OCI-M1 (cell line): ENCODE measurements at places on chromosomes 3 and 15.

GRCh38 chr3:171879472-171879871 lies 36.3 kb downstream of the TMEM212 start:
- DNase-seq, result no peak

DNA sequence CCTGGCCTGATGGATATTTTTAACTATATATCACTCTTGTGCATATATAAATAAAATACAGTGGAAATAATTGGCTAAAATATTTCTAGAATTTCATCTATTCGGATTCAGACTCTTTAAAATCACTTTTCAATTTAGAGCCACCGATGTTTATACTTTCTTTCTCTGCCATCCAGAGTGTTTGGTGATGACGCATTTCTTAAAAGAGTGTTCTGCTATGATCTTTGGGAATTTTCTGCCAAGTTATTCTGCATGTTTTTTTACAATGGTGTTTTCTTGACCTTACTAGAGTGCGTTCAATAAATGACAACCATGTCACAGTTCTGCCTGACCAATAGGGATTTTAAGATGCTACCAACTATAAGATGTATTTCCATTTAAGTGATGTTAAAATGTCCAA lies 30.2 kb downstream of the PPP2R3A start:
- no peak for DNase-seq

GRCh38 chr15:73867956-73868355 lies 5.4 kb upstream of the TBC1D21 start:
- DNase-seq, result no peak

DNA sequence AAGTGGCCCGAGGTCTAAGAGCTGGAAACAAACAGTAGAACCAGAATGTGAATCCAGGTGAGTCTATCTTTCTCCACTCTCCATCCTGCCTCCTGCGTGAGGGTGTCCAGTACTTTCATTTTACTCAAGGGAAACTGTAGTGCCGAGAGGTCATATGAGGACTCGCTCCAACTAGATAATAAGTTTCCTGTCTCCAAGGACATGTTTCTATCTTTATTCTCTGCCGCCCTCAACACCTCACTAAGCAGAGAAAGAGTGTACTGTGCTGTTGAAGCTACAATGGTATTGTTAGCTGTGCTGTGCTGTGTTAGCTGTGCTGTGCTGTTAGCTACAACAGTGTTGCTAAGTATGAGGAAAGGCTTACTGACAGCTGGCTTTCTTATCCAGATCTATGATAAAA lies 137.9 kb upstream of the COL8A1 start:
- peak; percentile 6 for DNase-seq

DNA sequence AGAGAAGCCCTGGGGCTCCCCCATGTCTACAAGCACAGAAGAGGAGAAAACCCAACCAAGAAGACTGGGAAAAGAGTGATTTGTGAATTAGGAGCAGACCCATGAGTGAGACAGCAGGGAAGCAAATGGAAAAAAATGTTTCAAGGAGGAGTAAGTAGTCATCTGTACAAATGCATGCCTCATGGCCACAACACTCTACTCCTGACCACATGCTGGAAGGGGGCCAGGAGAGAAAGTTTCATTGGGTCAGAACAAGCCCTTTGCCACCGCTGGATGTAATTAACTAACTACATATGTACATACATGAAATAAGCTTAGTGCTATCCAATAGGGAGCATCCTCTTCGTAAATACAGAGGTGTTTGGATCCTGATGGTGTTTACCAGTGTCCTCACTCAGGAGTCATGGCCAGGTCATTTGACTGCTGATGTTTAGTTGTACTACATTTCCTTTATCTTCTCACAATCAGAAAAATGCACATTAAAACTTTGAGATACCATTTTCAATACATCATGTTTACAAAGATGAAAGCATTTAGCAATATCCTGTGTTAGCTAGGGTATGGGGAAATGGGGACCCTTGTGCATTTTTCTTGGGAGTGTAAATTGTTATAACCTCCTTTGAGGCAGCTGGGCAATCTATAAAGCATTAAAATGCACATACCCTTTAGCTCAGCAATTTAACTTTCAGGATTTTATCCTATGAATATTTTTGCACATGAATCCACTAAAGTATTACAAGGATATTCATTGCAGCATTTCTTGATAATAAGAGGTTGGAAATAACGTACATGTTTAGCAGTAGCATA lies 27.1 kb downstream of the CLRN1 start:
- no peak for DNase-seq

DNA sequence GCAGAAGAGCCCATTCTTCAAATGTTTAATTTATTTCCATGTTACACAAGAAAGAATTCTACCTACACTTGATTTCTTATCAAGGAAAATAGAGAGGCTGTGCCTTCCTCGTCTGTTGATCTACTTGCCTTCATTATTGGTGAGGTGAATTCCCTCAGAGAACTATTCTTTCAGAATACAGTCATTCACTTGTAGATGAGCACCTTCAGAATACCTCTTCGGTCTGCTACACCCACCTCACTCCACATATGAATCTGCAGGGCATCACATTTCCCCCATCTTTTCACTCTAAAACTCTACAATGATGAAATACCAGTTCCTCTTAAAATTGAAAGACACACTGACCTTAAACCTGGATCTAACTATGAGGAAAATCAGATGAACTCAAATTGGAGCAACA lies 43.0 kb downstream of the TAFA4 start:
- no peak for DNase-seq

- peak; percentile 78 for DNase-seq
Measured at GRCh38 chr3:115436767-115437301, 186.5 kb upstream of the GAP43 start.

DNA sequence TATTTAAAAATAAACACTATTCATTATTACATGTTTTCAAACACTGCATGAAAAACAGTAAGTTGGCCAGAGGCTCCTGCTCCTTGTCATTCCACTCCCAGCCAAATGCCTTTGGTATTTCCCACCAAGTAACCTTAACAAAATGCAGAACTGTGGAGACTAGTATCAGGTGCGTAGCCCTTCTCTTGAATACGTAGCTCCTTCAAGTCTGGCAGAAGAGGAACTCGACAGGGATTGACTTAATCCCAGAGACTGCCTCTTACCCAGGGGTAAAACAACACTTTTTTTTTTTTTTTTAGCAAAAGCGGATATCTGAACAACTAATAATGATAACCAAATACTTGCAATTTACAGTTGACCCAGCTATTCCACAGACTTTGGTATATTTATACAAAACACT lies 738 bp downstream of the COMMD2 start:
- DNase-seq, result peak; percentile 8

- DNase-seq, result no peak
Measured at GRCh38 chr15:70321172-70321819, 223.6 kb upstream of the TLE3 start.

- peak; percentile 45 for DNase-seq
Measured at GRCh38 chr3:120506828-120507774, 56.3 kb upstream of the FSTL1 start.

DNA sequence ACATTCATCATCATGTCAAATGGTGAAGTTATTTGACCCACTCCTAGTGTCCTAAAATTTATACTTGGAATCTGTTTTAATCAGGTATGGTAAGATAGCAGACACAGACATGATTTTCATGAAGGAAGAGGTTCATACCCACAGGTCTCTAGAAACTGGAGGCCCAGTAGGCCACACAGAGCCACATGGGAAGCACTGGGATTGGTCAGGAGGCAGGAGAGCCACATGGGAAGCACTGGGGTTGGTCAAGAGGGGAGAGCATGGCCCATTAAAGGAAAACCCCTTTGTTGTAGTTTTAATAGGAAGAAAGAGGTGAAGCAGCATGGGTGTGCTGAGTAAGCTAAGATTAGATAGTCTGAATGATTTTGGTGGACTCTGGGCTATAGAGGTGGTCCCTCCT lies 356.9 kb downstream of the MFSD1 start:
- DNase-seq, result no peak

GRCh38 chr3:53295410-53295809 lies 39.6 kb upstream of the TKT start:
- no peak for DNase-seq

GRCh38 chr15:101148881-101149664 lies 102.8 kb downstream of the CHSY1 start:
- DNase-seq, result peak; percentile 61

- DNase-seq, result no peak
Measured at GRCh38 chr3:10706156-10706739, 109.8 kb upstream of the SLC6A11 start.

- no peak for DNase-seq
Measured at GRCh38 chr3:99128235-99128634, 226.7 kb upstream of the DCBLD2 start.

- DNase-seq, result no peak
Measured at GRCh38 chr3:120306519-120307455, 21.8 kb upstream of the GPR156 start.

GRCh38 chr3:39108200-39108710 lies 775 bp downstream of the TTC21A start:
- DNase-seq, result no peak

DNA sequence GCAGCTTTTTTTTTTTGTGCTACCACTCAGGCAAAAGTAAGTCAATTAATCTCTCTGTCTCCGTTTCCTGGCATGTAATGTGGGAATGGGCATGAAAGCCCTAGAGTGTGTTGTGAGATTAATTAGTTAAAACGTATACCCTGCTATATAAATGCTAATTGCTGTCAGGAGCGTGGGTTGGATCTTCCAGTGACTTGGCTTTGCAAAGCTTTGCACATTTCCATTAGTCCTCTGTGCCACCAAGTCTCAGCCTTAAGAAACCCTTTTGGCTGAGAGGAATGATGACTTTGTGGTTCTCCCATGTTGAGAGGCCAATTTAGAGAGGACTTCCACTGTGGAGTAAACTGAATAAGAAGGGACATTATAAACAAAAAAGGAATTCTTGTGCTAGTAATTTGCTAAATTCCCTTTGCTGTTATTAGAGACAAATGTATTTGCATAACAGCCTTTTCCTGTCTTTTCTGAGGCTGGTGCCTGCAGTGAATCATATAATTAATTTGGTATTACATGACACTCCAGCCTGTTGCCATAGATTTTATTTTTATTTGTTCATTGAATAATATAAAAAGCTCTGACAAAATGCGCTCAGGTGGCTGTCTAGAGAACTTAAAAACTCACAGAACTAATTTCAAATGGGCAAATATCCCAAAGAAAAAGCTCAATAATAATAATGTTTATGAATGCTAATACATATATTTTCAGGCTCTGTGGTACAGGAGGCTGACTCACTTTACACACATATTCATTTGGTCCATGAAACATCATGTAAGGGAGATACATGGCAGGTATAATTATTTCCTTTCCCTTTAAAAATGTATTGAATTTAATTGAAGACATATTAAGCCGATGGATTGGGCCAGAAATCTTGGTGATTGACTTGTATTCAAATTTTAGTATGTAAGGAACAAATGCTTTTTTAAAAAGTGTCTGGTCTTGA lies 82.7 kb downstream of the IL1RAP start:
- no peak for DNase-seq

- DNase-seq, result peak; percentile 40
Measured at GRCh38 chr3:45546716-45547701, 47.5 kb upstream of the LIMD1 start.

- DNase-seq, result no peak
Measured at GRCh38 chr3:155519078-155519477, 225.6 kb upstream of the STRIT1 start.

DNA sequence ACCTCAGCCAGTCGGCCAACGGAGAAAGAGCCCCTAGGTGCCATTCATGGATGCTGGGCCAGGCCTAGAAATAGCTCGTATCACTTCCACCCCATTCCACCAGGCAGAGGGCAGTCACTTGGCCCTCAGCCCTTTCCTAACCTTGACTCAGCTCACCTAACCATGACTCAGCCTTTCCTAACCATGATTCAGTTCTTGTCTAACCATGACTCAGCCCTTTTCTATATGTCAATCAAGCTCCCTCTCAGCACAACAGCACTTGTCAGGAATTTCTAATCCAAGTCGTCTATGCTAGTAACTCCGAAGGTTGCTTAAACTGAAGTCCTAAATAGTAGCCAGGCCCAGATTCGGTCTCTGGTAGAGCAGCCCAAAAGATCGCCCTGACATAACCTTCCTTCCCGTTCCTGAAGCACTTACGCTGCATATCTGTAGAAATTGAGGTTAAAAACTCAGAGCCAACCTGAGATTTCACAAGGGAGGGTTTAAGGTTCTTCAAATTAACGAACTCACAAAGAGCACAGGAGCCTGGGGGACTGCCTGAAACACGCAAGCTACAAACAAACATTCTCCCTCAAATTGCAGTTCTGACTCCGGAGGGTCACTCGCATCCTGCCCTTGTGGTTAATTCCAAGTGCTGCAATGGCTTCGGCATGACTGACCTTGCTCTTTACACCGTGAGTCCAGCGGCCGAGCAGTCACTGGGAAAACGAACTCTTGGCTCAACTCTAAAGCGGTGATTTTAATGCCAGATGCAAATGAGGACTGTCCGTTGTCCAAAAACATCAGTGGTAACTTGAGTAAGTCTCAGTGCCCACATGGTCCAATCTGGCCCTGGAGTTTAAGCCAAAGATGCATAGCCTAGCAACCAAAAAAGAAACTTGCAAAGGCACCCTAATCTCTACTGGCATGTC lies 99.9 kb downstream of the ADAMTS17 start:
- peak; percentile 45 for DNase-seq

- DNase-seq, result no peak
Measured at GRCh38 chr15:69384626-69385598, 29.2 kb upstream of the KIF23 start.

DNA sequence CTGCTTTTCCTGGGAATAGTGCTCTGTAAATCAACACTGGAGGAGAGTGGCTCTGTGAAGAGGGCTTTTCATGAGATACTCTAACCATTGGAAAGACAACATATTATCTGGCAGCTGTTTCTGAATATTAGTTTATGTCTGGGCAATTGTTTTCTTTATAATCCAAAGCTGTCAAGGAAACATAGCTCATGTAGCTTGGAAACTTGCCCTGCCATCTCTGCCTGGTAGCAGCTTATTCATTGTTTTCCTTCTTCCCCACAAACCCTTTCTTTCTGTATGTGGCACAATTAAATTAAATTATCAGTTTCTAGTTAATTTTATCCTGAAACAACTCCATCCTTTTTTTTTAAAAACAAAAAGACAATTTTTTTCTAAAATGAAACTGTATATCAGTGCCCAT lies 160.0 kb downstream of the EDEM1 start:
- no peak for DNase-seq

- no peak for DNase-seq
Measured at GRCh38 chr3:99859825-99860224, 42.2 kb downstream of the CMSS1 start.

GRCh38 chr3:80769683-80770082 lies 991.8 kb downstream of the GBE1 start:
- no peak for DNase-seq

DNA sequence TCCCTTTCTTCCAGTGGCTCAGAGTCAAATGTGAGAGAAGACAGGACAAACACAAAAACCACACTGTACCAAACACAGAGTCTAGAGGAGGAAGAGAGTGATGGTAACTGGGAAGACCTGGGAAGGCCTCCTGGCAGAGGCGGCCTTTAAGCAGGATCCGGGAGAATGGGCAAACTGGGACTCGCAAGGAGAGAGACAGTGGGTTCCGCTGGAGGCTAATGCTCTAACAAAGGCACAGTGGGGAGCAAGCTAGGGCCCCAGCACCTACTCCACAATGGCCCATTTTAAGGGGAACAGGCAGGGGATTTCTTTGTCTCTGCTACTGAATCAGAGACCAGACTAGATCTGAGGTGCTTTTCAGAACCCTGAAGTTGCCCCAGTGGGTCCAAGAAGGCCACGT lies 81.4 kb upstream of the HES1 start:
- no peak for DNase-seq

GRCh38 chr3:178001670-178002101 lies 534.5 kb upstream of the KCNMB2 start:
- no peak for DNase-seq

GRCh38 chr3:107578091-107578490 lies 55.3 kb downstream of the BBX start:
- DNase-seq, result no peak

GRCh38 chr3:51686512-51687215 lies 15.6 kb downstream of the TEX264 start:
- peak; percentile 62 for DNase-seq

GRCh38 chr3:59422312-59422711 lies 372.5 kb upstream of the CFAP20DC start:
- DNase-seq, result no peak
